ENCODE measurements at places on chromosomes 16 and 17.

- peak; percentile 23 for DNase-seq
Measured at GRCh38 chr17:51397361-51398127, 137.2 kb downstream of the UTP18 start.

- no peak for DNase-seq
Measured at GRCh38 chr17:80491478-80492342, 15.3 kb upstream of the NPTX1 start.

GRCh38 chr17:7191571-7192270, 12.6 kb upstream of the ASGR1 start:
- no peak for DNase-seq

DNA sequence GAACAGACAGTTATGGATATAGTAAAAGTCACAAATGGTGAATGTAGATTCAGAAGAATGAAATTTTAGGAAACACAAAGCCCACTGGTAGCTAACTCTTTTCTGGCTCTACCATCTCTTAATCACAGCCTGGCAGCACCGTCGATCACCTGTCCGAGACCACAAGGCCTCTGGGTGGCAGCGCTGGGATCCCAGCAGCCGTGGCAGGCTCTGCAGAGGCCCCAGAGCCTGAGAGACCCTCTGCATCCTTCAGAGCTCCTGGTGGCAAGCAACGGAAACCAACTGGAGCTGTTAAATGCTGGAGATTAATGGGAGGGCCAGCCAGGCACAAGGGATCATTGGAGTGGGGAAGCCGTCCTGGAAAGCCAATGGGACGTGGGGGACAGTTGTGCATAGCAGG, 26.3 kb downstream of the LAT start:
- DNase-seq: no peak

- no peak for DNase-seq
Measured at GRCh38 chr16:46763147-46763546, 15.0 kb upstream of the MYLK3 start.

- peak; percentile 55 for DNase-seq
Measured at GRCh38 chr16:56931271-56931891, 561 bp upstream of the HERPUD1 start.

- DNase-seq: no peak
Measured at GRCh38 chr16:50059669-50060068, 6.1 kb upstream of the HEATR3 start.

- no peak for DNase-seq
Measured at GRCh38 chr17:39775031-39775430, 37.3 kb downstream of the GRB7 start.

GRCh38 chr17:21169496-21169895, 42.7 kb downstream of the DHRS7B start:
- DNase-seq: no peak

DNA sequence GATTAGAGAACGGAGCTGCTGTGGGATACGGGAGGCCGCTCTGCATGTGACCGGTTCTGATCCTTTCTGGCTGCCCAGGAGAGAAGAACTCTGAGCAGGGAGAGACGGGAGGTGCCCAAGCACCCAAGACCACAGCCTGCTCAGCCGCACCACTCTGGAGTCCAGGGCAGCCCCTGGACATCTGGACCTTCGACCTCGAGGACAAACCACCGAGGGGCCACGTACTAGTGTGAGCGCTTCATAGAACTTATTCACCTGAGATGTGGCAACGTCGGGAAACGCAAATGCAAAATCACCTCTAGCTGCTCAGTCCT, 5.9 kb downstream of the RNF166 start:
- no peak for DNase-seq

- no peak for DNase-seq
Measured at GRCh38 chr16:19882646-19883045, 2.0 kb downstream of the GPRC5B start.

GRCh38 chr16:67240506-67240905, 6.8 kb downstream of the FHOD1 start:
- no peak for DNase-seq

GRCh38 chr17:81402981-81403467, 7.8 kb downstream of the BAHCC1 start:
- DNase-seq: no peak

GRCh38 chr16:85220964-85221731, 108.9 kb upstream of the CIBAR2 start:
- no peak for DNase-seq

DNA sequence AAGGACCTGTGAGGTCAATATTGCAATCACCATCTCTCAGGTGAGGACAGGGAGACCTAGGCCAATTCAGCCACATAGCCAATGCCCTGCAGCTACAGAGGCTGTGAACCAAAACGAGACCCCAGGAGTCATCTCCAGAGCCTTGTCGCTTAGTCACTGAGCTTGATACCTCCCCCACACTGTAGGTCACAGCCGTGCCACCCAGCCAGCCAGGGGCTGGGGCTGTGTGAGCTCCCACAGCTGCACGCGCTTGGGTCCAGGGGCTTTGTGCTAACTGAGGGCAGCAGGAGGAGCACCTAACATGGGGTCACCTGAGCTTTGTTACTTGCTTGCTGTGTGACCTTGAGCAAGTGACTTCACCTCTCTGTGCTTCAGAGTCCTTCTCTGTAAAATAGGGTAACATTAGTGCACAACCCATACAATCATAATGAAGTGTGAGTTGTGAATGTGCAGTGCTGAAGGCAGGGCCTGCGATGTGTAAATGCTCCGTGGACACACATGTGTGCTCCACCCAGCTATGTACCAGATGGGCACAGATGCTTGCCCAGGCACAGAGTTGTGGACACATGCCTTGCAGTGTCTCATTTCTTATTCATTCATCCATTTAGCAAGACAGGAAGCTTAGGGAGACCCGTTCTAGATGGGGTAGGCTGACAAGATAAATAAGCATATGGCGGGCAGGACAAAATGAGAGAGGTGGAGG, 25.9 kb downstream of the SBK1 start:
- DNase-seq: no peak

DNA sequence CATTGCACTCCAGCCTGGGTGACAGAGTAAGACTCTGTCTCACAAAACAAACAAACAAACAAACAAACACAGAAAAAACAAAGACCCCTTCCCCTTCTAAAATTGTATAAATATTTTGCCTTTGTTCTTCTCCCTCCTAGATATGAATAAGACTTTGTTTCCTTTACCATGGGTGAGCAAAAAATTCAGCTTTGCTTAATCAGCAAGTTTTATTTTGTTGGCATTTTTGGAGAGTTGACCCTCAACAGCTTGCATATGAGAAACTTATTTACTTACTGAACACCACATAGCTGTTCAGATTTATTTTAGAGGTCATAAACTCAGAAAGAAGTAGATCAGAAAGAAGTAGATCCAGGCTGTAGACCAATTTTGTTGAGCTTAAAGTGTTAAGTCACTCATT, 395.2 kb upstream of the TOM1L1 start:
- no peak for DNase-seq

- DNase-seq: no peak
Measured at GRCh38 chr17:79476074-79476652, 134.7 kb downstream of the RBFOX3 start.

GRCh38 chr16:4203748-4204147, 38.1 kb downstream of the SRL start:
- DNase-seq: peak; percentile 3

DNA sequence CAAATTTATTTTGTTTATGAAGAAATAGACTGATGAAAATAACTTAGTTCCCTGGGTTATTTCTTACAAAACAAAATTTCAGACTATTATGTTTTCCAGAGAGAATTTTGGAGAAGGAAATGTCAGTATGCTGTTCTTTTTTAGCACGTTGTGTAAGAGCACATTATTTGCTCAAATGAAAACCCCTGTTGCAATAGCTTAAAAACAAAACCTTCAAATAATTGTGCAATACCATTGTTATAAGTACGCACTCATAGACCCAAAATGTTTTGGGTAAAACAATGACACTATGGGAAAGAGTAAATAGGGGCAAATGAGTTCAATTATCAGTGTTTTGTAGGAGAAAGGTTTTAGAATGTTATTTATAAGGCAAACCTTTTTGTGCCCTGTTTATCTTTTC, 18.2 kb downstream of the VMP1 start:
- DNase-seq: no peak

GRCh38 chr17:80969030-80969673, 22.5 kb upstream of the CHMP6 start:
- DNase-seq: no peak

GRCh38 chr16:18041864-18042834, 294.4 kb downstream of the NPIPA8 start:
- no peak for DNase-seq

GRCh38 chr17:10458701-10459100, 10.7 kb downstream of the MYH4 start:
- no peak for DNase-seq

DNA sequence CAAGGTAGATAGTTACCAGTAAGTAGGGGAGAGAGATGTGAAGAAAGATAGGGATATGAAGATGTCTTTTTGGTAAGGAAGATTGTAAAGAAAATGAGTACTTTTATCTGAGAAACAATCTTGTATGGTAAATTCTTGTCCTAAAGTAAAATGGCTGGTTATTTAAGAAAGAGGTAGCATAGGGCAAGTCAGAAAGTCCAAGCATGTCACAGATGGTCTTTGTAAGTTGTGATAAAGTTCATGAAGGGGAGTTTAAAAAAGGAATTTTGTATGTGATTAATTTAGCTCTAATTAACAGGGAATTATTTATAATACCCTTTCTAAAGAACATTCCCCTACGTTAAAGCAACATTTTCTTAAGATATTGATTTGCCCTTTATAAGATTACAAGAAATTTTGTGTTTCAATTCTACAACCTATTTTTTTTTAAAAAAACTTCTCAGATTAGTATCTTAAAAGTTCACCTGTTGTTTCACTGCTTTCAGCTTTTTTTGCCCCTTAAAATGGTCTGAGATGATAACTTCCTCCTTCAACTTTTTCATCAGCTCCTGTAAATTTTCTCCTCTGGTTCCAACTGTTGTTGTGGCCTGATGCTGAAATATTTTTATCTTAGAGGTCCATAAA, 16.2 kb upstream of the CPHXL start:
- DNase-seq: no peak

- DNase-seq: no peak
Measured at GRCh38 chr17:70319516-70319915, 150.2 kb downstream of the KCNJ2 start.

GRCh38 chr17:57539529-57540301, 205.4 kb downstream of the CCDC182 start:
- DNase-seq: no peak

GRCh38 chr17:58279016-58279711, 1.6 kb downstream of the MPO start:
- DNase-seq: no peak

- DNase-seq: no peak
Measured at GRCh38 chr16:11321662-11322061, 23.6 kb upstream of the RMI2 start.

GRCh38 chr17:75617218-75617617, 16.0 kb upstream of the SMIM5 start:
- peak; percentile 94 for DNase-seq

- DNase-seq: no peak
Measured at GRCh38 chr16:88424587-88425235, 28.4 kb upstream of the ZFPM1 start.

DNA sequence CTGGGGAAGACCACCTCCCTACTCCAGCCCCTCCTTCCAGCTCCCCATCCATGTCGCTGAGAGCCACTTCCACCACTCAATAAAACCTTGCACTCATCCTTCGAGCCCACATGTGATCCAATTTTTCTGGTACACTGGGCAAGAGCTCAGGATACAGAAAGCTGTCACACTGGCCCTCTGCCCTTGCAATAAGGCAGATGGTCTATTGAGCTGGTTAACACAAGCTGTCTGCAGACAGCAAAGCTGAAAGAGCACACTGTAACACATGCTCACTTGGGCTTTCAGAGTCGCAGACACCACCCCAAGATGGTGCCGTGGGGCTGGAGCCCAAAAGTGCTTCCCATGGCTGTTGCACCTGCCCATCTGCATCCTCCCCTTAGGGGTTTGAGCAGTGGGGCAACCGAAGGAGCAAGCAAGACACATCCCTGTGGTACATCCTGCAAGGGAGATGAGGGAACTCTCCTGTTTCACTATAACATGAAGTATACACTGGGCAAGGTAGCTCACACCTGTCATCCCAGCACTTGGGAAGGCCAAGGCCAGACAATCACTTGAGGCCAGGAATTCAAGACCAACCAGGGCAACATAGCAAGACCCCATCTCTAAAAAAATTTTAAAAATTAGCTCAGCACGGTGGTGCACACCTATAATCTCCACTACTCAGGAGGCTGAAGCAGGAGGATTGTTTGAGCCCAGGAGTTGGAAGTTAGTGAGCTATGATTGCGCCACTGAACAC, 52.8 kb upstream of the C17orf78 start:
- no peak for DNase-seq

GRCh38 chr16:74903120-74903519, 81.8 kb downstream of the WDR59 start:
- no peak for DNase-seq

GRCh38 chr17:49997773-49998703, 3.0 kb upstream of the DLX3 start:
- DNase-seq: peak; percentile 90

DNA sequence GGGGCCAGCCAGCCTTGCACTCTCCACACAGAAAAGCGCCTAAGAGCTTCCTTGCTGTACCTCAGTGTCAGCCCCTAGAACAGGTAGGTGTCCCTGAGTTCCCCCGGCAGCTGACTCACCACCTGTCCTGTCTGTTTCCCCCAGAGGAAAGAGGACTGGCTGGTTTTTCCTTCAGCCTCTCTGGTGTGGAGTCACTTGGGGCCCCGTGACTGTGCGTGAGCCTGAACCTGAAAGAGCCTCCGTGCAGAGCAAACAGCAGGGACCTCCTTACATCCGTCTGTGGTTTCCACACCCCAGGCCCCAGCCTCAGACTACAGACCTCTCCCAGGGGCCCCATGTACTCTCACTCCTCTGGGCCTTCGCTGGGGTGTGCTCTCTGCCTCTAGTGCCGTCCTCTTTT, 87.8 kb downstream of the GNAO1 start:
- DNase-seq: no peak

DNA sequence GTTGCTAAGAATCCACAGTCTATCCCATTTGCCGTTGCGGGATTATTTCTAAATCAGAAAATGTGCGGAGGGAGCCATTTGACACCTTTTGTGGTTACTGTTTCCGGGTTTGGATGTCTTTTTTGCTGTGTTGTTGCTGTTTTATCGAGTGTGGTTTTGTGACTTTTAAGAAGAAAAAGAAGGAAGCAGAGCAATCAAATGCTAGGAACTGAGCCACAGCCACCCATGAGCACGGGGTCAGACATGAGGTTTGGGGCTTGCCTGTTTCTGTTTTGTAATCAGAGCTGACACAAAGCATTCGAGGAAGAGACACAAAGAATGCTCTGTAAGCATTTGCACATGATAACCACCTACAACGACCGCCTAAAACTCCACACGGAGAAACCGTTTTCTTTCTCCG, 53.1 kb upstream of the CHMP6 start:
- DNase-seq: no peak

GRCh38 chr17:35972945-35973332, 8.4 kb downstream of the CCL16 start:
- no peak for DNase-seq
